Cortex of kidney (tissue), 1 donor: ENCODE measurements at places on chromosomes 2 and 18.

- no peak for DNase-seq
Measured at GRCh38 chr18:2570772-2571199, 519 bp downstream of the METTL4 start.

DNA sequence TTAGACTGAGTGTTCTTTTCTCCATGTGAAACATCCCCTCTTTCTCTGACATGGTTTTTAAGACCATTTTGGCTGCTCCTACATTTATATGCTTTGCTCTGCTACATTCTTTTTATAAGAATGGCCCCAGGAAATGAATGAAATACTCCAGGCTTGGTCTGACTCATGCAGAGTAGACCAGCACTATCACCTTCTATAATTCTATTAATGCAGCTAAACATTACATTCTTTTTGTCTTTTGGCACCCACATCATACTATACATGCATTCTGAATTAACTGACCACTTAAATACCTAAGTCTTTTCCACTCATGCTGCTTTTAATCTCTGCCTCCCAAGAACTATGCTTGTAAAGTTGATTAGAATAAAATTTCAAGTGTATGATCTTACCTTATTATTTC is 94.1 kb downstream of the AAK1 start:
- no peak for DNase-seq

DNA sequence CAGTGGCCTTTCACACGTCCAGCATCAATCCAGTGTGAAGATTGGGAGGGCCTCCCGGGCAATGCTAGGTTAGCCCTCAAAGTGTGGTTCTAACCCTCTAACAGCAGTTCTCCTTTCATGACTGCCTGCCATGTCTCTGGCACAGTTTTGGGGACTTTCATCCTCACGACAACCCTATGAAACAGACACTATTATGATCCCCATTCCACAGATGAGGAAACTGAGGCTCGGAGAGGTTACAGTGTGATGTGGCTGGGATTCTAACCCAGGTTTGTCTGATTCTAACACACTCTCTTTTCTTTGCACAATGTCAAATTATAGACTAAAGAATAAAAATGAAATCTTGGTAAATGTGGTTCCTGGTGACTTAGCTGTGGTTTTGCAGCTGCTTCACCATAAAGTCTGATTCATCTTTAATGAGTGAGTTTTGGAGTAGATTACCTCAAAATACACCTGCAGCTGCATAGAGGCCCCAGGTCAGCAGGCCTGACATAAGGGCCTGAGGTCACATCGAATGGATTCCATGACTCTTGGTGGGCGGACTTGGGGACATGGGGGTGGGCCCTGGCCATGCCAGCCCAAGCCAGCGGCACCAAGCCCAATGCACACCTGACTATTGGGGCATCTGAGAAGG is 214.4 kb downstream of the GLI2 start:
- DNase-seq = no peak

GRCh38 chr2:100178085-100178788 is 35.8 kb upstream of the AFF3 start:
- no peak for DNase-seq

DNA sequence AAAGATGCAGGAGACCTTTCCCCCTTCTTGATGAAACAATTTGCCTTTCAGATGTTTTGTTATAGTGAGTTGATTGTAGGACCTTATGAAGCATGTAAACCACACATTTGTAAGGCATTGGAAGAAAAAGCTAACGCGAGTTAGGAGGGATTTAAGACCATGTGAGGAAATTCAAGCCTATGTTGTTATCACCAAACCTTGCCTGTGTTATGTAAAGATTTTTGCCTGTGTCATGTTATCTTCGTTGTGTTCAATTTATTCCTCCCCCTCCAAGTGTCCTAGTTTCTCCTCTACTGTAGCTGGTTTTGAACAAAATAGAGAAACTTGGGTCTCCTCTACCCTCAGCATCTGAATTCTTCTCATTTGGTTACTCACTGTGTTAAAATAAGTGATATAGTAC is 173.0 kb downstream of the NEDD4L start:
- no peak for DNase-seq

DNA sequence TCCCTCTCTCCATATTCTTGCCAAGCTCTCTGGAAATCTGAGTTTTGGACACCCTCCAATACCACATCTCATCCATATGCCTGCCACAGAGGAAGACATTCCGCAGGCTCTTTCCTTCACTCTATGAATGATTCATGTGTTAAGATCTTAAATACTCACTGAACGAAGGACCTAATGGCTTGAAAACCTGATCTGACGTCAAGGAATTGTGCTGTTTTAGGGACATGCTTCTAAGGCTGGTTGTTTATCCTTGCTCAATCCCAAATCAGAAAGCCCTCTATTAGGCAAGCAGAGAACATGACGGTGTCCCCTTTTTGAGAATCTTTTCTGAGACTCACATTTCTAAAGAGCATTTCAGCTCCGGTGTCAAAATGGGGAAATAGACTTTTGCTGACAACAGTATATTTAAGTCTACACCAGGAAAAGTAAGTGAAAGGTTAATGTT is 83.7 kb upstream of the GALNT5 start:
- DNase-seq = no peak

DNA sequence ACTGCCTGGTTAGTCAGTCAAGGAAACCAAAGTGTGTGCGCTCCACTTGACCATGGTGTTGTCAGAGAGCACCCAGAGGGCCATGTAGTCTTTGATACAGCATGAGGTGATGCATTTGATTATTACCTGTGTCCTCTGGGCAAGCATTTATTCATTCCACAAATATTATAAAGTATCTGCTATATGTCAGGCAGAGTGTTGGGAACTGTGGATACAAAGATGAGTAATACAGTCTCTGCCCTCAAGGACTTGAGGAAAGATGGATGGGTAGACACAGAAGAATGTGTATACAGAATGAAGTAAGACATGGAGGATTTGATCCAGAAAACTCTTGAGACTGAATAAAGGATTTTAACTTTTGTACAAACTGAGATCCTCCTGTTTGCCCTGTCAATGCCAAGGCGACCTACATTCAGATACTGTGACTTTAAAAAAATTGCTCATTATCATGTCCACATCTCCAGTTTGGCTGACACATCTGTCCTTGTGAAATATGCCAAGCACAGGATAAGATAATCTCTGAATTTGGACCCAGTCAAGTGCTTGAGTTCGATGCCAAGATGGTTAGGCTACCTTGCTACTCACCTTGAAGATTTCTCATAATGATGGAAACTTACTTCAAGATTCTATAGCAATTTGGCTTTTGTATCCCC is 50.8 kb downstream of the ACYP2 start:
- no peak for DNase-seq

DNA sequence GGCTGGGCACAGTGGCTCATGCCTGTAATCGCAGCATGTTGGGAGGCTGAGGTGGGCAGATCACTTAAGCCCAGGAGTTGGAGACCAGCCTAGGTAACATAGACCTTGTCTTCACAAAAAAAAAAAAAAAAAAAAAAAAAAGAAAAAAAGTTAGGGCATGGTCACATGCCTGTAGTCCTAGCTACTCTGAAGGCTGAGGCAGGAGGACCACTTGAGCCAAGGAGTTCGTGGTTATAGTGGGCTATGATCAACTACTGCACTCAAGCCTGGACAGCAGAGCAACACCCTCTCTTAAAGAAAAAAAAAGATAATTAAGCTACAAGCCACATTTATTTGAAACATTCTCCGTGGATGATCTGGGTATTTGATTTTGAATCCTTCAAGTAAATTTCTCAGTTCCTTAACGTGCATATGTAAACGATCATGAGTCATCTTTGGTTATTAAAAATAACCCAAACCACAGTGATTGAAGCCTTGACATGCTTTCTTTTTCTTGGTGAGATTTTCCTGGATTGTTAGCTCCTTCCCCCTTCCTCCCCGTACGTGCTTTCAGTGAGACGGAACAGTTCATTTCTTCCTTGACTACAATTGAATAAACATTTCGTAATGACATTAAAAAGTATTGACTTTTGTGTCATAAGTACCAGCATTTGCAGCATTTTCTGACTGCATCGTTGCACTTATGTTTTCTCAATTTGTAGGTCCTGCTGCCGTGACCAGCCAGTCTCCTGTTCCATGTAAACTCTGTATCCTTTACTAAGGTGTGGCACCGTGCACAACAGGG is 20.3 kb downstream of the RMC1 start:
- DNase-seq = no peak

- no peak for DNase-seq
Measured at GRCh38 chr2:187485523-187485922, 37.5 kb upstream of the CALCRL start.

DNA sequence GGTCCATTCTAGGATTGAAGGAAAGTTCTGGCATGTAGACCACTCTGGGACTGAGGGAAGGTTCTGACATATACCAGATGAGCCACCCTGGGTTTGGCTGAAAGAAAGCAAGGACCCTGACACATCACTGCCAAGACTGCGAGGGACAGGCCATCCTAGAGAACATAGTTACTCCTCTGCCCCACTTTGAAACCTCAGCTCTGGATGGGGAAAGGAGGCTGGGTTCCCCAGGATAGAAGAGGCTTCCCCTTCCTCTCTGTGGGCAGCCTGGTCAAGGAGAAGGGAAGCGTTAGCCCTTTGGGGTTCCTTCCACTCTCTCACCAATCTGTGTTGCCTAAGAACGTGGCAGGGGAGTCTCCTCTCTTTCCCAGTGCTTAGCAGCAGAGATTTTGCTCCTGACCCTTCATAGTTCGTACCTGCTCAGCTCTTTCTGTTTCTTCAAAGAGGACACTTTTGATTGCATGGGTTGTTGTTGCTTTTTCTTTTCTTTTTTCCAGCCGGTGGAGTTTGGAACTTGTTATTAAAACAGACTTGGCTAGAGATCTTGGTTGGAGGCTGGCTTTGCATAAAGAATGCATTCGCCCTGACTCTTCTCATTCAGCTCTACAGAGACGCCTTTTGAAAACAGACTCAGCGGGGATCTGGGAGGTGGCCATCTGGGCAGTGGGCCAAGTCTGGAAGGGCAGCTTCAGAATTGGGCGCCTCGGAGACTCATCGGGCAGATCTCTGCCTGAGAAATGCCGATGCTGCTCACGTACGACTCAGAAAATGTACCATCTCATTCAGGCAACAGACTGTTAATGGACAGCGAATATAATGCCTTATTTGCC is 166.1 kb downstream of the CLIP4 start:
- no peak for DNase-seq

DNA sequence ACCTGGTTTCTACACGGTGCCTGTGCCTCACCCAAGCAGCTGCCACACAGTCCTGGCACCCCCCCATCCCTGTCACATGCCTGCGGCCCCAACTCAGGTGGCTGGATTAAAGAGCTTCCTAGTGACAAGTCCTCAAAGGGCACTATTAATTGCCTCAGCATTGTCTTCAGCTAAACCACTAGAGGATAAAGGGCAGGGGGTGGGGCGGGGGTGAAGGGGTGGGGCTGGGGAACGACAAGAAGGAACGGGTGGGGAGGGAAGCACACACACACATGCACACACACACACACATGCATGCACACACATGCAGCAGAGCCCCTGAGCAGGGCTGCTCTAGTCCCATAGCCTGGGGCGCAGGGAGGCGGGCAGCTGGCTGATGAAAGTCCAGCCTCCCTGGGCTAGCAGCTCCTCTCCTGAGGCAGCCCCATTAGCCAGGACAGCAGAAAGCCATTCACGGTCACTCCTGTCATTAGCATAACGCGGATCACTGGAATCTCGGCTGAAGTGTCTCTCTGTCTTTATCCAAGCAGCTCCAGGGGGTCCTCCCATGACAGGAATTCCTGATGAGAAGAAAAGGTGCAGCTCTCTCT is 7.4 kb upstream of the TEX261 start:
- DNase-seq = no peak

GRCh38 chr2:62142054-62142453 is 53.9 kb upstream of the B3GNT2 start:
- no peak for DNase-seq

- no peak for DNase-seq
Measured at GRCh38 chr2:64414736-64415435, 39.1 kb upstream of the LGALSL start.

GRCh38 chr2:239758279-239758877 is 266.8 kb downstream of the NDUFA10 start:
- no peak for DNase-seq

DNA sequence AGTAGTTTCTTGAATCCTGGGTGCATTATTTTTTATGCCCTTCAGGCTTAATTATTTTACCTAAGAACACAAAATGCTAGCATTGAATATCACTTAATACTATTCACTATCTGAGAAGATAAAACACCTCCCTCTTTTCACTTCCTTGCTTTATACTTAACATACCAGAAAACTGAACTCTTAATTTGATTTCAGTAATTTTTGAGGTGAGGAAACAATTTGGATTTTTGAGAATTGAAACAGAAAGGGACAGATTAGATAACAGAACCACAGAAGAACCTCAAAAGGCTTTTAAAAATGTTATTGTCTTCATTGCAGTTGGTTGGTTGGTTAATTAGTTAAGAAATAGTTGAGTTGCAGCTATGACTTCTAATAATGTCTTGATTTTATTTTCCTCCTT is 69.5 kb downstream of the GPD2 start:
- no peak for DNase-seq

GRCh38 chr2:59967691-59968090 is 585.8 kb downstream of the BCL11A start:
- no peak for DNase-seq

DNA sequence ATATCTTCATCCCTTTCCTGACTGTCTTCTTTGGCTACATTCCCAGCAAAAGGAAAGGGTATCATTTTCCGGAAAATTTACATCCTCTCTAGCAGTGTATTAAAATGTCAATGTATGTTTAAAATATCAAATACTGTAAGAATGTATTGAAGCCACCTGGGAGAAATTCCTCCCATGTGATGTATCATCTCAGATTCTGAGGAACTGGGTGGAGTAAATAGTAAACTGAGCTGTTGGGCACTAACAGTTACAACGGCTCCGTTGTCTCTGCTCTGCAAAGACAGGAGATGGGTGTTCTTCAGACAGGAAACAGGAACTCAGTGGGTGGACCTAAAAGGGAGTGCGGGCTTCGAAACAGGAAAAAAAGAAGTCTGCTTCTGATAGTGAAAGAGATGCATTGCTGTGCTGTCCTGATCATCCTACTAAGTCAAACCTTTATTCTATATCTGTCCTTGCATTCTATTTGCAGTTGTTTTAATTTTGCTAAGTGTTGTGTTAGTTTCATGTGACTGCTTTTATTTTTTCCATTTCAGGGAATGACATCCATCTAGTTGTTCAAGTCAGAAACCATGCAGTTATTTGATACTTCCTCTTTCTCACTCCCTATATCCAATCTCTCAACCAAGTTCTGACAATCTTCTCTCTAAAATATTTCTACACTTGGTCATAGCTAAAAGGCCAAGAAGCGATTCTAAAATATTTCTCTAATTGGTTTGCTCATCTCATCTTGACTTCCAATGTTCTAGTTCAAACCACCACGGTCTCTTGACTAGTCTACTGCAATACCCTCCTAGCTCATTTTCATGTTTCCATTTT is 19.4 kb downstream of the DOK1 start:
- no peak for DNase-seq

GRCh38 chr2:181872178-181872577 is 19.4 kb upstream of the ITPRID2 start:
- DNase-seq = no peak

GRCh38 chr2:168568476-168569267 is 112.6 kb downstream of the CERS6 start:
- no peak for DNase-seq

GRCh38 chr2:175984846-175985245 is 17.2 kb downstream of the LNPK start:
- no peak for DNase-seq

GRCh38 chr18:59957957-59958356 is 58.2 kb downstream of the PMAIP1 start:
- DNase-seq = no peak

GRCh38 chr2:79799729-79800128 is 286.9 kb downstream of the CTNNA2 start:
- DNase-seq = no peak

- no peak for DNase-seq
Measured at GRCh38 chr2:15391751-15392150, 169.4 kb downstream of the NBAS start.

GRCh38 chr2:177279847-177280246 is 15.3 kb upstream of the NFE2L2 start:
- DNase-seq = no peak
